ENCODE measurements at places on chromosomes 6 and 20.

- no peak for DNase-seq
Observed at GRCh38 chr6:81401970-81402690, 350.4 kb downstream of the TENT5A start.

DNA sequence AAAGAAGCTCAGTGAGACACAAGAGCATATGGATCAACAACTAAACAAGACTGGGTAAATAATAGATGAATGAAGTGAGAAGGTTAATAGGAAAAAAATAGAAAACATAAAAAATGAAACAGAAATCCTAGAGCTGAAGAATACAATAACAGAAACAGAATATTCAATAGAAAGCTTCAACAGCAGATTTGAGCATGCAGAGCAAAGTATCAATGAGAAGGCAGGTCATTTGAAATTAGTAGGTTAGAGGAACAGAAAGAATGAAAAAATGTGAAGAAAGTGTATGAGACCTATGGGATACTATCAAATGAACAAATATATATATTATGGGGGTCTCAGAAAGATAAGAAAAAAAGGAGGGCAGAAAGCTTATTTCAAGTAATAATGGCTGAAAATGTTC, 362.9 kb upstream of the POU3F2 start:
- no peak for DNase-seq

DNA sequence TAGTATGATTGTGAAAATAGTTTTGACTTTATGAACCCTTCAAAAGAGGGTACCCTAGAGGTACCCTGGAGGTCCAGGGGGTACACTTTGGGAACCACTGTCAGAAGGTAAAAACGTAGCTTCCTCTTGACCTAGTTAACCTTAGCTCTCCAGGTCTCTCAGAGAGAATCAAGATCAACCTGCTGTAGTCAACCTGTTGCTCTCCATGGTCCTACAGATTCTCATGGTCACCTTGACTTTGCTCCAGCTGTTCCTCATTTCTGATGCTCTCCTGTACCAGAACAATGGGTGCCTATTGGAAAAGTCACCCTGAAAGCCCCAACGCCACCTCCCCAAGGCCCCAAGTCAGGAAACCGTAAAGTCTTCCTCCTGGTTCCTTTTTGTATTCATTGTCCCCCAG, 294.4 kb upstream of the CDH4 start:
- DNase-seq: no peak

DNA sequence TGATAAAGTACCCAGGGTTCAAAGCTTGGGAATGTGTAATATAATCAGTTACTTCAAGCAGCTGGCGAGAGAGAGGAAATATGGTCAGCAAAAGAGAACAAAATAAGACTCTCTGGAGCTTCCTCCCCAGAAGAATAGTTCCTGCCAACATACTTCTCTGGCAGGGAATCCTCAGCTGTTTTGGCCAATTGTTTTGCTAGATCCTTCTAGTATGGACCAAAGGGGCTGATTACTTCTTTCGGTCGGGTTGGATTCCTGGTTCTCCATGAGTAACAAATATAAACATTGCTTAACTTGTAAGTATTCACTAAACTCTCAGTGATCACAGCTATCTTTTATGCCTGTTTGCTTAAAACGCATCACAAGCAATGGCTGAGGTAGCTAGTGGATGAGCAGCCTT, 31.4 kb upstream of the FBXO9 start:
- no peak for DNase-seq

- no peak for DNase-seq
Observed at GRCh38 chr6:44202332-44202971, 14.3 kb upstream of the MYMX start.

Measured in cortex of kidney (tissue), 1 donor.